ENCODE measurements at places on chromosomes 3 and 15.

DNA sequence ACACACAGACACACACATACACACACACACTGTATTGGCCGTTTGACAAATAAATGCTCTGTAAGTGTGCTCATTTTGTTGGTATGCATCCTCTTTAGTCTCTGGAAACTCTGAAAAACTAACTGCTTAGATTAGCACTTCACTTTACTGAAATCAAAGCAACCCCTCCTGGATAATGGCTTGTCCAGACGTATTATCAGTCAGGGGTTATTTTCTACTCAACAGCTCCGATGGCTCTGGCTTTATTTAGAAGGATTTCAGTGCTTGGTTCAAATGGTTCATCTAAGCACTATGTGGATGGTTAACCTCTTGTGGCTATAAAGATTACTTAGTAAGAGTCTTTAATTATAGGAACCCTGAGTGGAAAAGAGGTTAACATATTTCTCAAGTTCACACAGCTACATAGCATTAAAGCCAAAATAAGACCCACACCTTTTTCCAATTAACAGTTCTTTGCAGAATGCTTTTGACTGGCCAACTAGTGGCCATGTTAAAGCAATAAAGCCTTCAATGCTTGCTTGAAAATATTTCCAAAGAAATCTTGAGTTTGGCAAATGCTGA is 516.1 kb upstream of the NAALADL2 start:
- no peak for DNase-seq

GRCh38 chr15:64251121-64251520 is 88.3 kb upstream of the PPIB start:
- DNase-seq = no peak

DNA sequence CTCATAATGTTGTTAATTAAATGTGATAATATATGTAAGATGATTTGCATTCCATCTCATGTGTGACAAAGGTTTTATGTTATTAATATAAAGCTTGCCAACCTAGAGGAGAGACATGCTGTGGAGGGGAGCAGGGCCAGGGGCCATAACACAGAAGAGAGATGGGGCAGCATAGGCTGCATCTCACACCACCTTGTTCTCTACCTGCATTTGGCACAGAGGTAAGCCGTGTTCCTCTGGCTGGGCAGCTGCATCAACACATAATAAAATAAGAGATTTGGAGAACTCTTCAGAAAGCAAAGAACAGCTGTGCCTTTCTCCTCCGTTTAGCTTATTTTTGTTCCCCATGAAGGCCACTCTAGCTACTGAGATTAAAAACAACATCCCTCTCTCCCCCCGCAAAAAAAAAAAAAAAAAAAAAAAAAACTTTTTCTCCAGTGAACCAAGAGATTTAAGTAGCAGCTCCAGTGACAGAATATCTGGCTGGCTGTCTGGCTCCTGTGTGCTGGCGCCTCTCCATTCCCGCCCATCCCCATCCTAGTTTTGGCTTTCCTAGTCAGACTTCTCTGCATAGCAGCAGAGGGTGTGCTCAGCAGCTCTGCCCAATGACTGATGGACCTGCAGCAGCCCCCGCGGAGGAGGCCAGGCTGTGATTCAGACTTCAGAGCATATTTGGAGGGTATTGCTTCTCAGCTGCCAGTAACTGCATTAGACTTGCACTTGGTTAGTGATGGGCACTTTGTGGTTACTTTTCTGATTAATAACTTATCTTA is 52.2 kb upstream of the STXBP5L start:
- DNase-seq = no peak

DNA sequence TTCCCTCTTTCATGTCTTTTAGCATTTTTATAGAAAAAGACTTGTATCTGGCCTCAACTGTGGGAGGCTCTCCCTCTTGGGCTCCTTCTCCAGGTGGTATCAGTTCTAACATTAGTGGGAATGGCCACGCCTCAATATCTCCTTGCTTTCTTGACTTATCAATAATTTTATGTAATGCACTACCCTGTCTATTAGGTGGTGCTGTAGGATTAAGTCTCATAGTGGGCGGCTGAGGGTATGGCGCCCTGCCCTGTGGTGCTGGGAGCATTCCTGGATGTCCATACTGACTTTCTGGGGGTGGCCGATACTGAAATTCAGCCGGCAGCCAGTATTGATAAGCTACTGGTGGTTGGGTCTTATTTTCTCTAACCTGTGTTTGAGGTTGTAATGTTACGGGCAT is 8.7 kb upstream of the RPUSD3 start:
- DNase-seq = no peak

DNA sequence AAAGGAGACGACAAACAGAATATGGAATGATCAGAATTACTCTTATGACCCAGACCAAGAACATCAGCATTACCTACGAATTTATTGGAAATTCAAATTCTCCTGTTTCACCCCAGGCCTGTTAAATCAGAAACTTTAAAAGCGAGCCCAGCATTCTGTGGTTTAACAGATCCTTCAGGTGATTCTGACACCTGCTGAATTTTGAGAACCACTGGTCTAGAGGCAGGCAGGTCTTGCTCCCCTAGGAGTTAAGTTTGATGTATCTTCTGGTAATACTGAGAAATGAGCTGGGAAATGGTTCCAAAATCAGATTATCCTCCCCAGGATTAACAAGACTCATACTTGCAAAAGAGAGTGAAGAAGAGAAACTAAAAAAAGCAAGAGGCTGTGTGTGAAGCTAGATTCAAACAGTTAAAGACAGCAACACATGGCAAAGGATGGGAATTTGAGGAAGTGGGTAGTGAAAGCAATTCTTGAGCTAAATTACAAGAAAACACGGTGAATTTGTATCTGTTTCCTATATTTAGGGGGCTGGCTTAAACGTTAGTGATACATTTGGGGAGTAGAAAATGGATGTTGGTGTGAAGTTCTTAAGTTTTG is 66.0 kb downstream of the FLNB start:
- no peak for DNase-seq

DNA sequence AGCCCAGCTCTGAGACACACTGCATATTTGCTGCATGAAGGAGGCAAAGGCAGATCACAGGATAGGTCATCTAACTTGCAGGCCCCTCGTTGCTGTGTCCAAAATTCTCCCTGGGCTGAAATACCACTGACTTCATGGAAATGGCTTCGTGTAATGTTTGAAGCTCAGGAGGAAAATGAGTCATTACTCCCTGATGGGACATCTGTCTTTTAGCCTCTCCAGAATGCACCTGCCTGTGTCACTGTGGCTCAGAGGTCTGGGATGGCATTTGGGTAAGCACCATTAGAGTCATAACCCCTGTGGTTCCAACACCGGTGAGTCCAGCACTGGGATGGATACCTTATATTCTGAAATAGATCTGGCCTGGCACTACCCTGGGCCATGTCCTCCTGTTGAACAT is 51.5 kb downstream of the IL12A start:
- no peak for DNase-seq

DNA sequence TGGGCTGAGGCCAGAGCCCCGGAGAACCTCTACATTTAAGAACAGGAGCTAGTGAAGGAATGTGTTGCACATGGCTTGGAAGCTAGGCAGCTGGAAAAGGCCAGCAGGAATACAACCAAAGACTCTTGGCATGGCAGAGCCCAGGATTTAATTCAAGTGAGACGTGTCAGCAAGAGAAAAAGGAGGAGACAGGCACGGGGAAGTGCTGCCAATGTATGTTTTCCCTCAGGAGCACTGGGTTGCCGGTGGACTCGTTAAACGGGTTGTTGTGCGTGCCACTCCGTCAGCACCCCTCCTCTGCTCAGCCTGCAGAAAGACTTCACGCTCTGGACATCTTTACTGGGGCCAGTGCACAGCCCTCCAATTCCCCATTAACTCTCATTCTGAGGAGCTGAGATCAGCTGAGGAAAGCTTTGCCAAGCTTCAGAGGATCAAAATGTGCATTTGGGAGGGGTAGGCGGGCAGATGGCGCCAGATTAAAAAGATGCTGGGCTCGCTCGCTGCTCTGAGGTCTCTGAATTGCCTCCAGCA is 103.7 kb downstream of the PDZRN3 start:
- DNase-seq = no peak

- DNase-seq = no peak
Observed at GRCh38 chr3:182369861-182370260, 423.4 kb upstream of the ATP11B start.

GRCh38 chr3:63069806-63070475 is 194.7 kb upstream of the CADPS start:
- no peak for DNase-seq

DNA sequence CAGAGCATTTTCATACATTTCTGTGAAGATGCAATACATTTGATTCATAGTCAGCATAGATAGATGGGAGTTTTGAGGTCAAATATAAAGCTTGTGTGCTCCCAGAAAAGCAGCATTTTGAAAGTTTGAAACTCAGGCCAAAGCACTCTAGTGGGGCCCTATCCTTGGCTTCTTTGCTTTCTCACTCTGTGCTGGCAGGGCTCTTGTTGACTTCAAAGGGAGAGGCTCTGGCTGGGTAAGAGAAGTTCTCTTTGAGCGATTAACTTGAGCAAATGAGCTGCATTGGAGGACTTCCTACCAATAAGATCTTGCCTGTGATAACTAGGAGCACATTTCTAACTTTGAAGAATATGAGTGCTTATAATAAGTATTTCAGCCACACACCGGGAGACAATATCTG is 214.0 kb upstream of the RARB start:
- DNase-seq = no peak

GRCh38 chr15:75508840-75509532 is 57.5 kb upstream of the SIN3A start:
- DNase-seq = no peak

- no peak for DNase-seq
Observed at GRCh38 chr3:87733671-87734367, 325.0 kb downstream of the CGGBP1 start.

GRCh38 chr3:142022381-142022780 is 127.0 kb downstream of the TFDP2 start:
- DNase-seq = no peak

GRCh38 chr15:77624868-77625267 is 7.8 kb downstream of the LINGO1 start:
- DNase-seq = no peak

- DNase-seq = no peak
Observed at GRCh38 chr3:178353006-178353694, 183.1 kb upstream of the KCNMB2 start.

DNA sequence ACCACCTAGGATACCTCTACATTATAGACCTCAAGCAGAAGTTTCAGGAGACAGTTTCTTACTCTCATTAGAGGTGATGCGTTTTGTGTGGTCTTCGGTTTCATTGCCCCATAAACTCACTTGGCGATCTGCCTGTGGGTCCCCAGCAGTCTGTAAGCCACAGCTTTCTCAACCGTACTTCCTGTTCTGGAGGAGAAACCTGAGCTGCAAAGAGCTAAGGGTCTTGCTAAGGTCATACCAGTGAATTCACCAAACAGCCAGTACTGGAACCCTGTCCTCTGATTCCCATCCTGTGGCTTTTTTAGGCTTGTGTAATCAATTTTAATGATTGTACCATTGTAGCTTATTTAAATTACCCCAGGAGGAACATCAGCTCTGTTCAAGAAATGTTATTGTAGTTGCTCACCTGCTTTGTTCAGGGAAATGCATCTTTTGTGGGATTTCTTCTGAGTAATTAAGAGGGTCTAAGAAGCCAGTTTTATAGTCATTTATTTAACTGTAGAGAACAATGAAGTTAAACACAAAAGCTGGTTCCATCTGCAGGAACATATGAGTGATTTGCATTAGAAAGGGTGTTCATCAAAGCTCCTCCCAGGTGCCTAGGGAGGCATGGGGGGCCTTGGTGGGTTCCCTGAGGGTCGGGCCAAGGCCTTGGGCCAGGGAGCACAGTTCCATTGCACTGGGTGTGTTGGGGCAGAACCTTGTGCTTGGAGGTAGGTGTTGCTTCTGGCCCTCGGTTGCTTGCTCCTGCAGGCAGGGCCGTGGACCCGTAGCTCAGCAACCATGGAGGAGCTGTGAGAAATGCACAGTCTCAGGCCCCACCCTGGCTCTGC is 69.6 kb downstream of the APBA2 start:
- peak; percentile 41 for DNase-seq

- no peak for DNase-seq
Observed at GRCh38 chr3:9701006-9701405, 2.6 kb upstream of the CPNE9 start.

DNA sequence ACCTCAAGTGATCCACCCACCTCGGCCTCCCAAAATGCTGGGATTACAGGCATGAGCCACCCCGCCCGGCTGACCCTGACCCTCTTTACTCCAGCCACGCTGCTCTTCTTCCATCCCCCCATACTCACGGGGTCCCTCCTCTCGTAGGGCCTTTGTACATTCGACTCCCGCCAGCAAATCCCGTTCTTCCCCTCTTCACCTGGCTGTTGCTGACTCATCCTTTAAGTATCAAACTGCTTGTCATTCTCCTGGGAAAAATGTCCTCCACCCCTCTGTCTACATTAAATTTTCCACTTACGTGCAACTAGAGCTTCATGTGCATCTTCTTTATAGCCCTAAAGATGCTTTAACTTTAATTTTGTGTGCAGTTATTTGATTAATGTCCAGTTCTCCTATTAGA is 203.1 kb downstream of the OPA1 start:
- DNase-seq = no peak

GRCh38 chr3:47010111-47010712 is 30.7 kb downstream of the NBEAL2 start:
- no peak for DNase-seq

- DNase-seq = no peak
Observed at GRCh38 chr3:149715247-149715646, 37.0 kb downstream of the COMMD2 start.

DNA sequence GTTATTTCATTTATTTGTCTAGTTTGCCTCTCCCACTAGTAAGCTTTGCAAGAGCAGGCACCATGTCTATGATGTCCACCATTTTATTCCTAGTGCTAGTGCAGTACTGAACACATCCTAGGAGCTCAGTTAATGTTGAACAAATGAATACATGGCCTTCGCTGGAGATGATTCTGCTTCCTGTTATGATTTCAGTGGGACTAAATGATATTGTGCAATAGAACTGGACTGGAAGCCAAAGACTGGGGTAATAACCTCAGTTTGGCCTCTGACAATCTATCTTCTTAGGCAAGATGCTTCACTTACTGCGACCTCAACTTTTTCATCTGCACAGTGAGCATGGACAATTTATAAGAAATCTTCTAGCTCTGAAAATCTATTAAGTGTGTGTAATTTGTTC is 191.3 kb downstream of the ADAMTSL3 start:
- no peak for DNase-seq

DNA sequence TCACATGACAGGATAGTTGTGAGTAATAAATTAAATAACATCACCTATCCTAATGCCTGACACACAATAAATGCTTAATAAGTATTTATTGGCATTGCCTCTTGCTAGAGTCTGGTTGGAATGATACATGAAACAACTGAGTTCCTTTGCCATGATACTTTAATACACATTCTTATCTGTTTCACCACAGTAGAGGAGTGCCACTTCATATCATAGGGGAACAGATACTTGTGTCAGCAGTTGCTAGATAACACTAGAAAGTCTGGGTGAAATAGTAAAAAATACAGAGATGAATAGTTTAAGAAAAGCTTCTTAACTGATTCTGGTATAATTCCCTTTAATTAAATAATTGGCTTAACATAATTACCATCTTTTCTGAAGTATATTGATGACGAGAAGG is 380.0 kb upstream of the GOLIM4 start:
- no peak for DNase-seq

- DNase-seq = no peak
Observed at GRCh38 chr15:51931638-51932037, 39.9 kb downstream of the LEO1 start.

Data from ecto neural progenitor cell (in vitro differentiated cells).